ENCODE measurements at places on chromosomes 12 and 14.

DNA sequence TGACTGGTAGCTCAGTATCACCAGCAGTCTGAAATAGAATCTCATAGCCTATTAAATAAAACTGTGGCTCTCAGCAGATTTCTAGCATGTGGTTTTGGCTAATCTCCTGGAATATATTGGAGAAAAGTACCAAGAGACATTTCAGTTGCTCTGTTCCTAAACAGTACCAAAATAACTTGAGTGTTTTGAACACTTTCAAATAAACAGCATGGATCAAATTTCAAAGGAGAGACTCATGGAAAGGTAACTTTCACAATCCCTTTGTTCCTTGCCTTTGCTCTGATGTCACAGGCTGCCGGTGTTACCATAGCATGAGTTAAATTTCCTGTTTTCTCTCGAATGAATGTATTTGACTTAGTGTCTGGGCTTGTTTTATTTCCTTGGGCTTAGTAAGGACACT, 3.4 kb downstream of the ARG2 start:
- no peak for DNase-seq

- no peak for DNase-seq
Observed at GRCh38 chr12:14827043-14827442, 13.1 kb upstream of the SMCO3 start.

GRCh38 chr12:54967461-54967860, 17.1 kb downstream of the TESPA1 start:
- DNase-seq: no peak

- no peak for DNase-seq
Observed at GRCh38 chr14:101947577-101947903, 16.8 kb upstream of the DYNC1H1 start.

Measured in BJ (cell line).